ENCODE measurements at places on chromosomes 13 and 19.

DNA sequence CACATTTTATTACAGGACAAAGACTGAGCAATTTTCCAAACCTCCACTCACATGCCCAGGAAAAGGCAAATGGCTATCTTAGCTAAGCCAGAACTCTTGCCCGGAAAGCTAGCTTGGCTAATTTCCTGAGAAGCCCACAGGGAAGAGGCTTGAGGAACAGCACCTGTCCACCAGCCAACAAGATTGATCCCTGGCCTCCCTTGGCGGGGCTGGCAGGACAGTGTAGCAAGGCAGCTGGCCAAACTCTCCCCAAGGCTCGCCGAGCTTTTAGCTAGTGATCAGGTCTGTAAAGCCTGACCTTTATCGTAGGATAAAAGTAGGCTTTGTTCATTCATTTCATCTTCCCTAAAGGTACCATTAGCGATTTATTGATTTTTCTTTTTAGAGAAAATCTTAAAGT, 101.4 kb downstream of the UQCRFS1 start:
- no peak for DNase-seq

- no peak for DNase-seq
Measured at GRCh38 chr13:31885994-31886393, 145.6 kb upstream of the FRY start.

GRCh38 chr13:52852444-52852843, 4.0 kb upstream of the PCDH8 start:
- DNase-seq: no peak

DNA sequence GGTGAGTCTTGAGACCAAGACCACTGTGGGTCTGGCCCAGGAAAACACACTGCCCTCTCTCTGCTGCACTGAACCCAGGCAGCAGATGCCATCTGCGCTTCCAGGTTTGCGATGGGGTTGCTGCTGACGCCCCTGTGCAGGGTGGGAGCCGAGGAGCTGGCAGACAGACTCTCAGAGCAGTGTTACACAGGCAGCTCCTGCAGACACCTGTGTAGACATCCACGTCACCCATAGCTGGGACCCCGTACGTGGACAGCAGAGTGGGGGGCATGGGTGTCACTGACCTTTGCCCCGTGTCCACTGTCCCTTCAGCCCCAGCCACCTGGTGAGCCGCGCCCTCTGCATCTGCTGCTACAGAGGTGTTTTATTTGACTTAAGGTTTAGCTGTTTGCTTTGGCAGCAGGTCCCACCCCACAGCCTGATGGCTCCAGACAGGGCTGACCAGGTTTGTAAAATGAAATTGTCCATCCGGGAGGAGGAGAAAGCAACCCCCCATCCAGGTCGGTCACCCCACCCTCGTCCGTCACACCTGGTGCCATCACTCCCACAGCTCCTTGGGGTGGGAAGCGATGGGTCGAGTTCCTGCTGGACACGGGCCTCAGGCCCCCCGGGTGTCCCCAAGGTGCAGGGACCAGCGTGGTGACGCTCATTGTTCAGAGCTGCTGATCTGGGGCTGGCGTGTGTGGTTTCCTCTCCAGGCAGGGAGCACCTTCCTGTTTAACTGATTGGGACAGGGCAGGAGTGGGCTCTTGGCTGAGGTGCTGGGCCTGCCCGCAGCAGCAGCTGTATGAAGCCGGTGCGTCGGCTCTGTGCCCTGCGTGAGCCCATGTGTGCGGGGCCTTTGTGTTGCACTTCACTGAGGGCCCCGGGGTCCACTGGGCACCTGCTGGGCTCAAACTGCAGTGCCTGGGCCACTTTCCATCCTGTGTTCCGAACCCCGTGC, 28.4 kb downstream of the MCF2L start:
- no peak for DNase-seq

- peak; percentile 2 for DNase-seq
Measured at GRCh38 chr19:6925801-6926751, 38.7 kb downstream of the ADGRE1 start.

- DNase-seq: no peak
Measured at GRCh38 chr19:14562660-14563589, 8.9 kb downstream of the NDUFB7 start.

Data from activated CD4-positive, alpha-beta T cell treated with anti-CD3 and anti-CD28 coated beads, Interleukin-2, amount 50 U/mL, for 1 hour (primary cell).